ENCODE measurements at places on chromosomes 5 and 9.

DNA sequence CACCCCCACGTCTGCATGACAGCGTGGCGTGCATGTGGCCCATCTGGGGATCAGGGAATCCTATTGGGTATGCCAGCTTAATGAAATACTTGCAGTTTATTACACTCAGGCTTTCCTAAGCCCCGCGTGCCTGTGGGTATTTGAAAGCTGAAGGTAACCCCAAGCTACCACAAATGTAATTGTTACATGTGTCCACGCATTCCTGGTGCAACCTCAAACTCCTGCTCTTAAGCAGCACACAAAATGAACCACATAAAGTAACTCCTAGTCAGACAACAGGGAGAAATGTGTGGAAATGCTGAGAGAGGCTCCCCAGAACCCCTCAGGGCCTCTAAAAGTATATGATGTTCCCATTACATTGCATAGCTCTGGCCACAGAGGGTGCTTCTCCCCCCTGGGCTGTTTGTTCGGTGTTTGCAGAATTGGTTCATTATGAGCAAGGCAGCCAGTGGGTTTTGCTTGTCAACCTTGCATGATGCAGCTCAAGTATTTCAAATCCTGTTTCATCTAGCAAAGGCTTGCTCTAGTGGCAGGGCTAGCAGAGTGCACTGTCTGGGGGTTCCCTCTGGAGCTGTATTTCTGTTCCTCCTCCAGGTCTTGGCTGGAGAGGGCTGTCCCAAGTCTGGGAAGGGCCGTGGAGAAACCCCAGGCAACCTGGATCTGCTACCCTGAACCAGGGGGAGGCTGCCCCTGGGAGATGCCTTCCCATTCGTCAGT lies 1.8 kb upstream of the DCANP1 start:
- DNase-seq, result no peak

- DNase-seq, result no peak
These were observed 26.2 kb downstream of the TRIM32 start for GRCh38 chr9:116713271-116713670.

GRCh38 chr9:111854799-111855198 lies 41.8 kb upstream of the UGCG start:
- DNase-seq, result no peak

DNA sequence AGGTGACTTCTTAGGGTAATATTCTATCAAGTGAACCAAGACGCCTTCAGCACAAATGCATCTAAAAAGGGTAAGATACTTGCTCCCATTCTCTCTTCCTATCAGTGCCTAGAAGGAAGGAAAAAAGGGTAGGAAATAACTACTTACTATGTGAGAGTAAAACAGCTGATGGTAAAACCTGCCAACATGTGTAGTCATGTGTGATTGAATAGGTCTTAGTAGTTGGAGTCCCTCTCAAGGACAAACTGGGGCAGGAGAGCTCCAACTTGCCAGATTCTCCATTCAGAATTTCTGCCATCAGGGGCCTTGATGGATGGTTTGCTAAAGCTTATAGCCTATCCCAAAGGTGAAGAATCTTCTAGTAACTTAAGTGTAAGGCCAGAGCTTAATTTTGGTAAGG lies 5.2 kb downstream of the TSC1 start:
- DNase-seq, result no peak

GRCh38 chr5:1151316-1151715 lies 39.5 kb upstream of the SLC12A7 start:
- no peak for DNase-seq

DNA sequence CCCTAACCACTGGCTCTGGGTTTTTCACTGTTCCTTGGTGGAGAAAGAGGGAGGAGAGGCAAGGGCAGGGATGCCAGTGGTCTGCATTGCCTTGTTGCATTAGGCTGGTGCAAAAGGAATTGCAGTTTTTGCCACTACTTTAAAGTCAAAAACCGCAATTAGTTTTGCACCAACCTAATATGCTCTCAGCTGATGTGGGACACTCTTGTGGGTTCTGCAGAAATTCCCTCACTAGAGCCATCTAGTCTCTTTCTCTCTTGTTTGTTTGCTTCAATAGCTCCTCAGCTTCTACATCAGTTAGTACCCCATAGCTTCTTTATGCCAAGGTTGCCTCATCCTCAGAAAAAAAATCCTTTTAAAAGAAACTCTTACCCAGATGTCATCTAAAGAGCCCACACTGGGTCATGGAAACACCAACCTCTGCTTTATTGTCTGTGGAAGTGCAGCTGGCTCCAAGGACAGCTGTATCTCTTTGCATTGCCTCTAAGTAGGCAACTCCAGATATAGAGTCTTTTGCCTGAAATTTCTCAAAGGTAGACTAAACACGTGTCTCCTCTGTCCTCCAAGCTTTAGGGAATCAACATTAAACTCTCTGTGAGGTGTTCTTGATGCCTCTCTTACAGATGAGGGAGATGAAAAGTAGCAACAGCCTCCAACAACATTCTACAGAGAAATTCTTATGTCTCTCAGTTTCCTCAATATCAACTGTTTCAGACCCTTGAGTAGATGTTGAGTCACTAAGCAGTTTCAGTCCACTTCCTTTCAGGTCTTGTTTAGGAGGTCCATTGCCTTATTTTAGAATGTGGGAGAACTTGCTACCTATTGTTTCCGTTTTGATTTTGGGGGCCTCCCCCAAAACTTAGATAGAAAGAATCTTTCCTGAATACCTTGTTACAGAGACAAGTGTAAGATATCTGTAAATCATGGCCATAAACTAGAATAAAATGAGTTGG lies 84.9 kb upstream of the MEF2C start:
- DNase-seq, result no peak

GRCh38 chr9:34777666-34778065 lies 67.7 kb upstream of the CCL21 start:
- DNase-seq, result peak; percentile 3

GRCh38 chr5:159345336-159345735 lies 15.0 kb upstream of the IL12B start:
- DNase-seq, result no peak

DNA sequence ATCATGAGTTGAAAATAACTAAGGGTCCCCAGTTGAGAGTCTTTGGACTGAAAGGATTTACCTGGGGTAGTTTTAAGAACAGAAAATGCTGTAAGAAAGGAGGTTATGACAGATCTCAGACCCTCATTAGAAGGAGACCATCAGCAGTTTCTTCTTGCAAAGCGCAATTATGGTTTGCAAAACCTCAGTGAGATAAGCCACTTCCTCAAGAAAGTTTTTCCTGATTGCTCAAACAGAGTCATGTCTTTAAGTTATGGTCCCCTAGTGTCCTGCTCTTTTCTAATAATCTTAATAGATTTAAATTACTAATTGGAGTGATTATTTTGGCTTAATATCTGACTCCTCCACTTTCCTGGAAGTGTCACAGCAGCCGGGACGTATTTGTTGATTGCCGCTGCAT lies 293.2 kb upstream of the KLF4 start:
- no peak for DNase-seq

DNA sequence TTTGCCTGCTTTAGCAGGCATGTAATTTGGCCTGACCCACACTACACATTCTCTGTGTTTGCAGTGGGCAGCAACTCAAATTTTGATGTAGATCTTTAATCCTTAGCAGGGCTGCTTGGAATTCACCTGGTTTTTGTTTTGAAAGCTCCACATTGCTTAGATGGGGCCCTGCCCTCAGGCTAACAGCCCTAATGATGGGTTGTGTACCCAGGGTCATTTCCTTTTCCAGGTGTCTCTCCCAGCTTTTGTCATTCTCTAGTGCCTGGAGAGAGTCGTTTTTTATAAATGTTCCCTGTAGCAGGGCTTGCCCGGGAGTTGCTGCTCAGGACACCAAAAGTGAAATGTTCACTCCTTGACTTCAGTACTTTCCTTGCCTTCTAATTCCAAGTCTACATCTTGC lies 126.3 kb downstream of the TRIO start:
- DNase-seq, result no peak

GRCh38 chr9:21141427-21141882 lies at the start of gene IFNW1:
Gene IFNW1 (minus strand): TSS chr9:21141832. CDS start chr9:21141570, 262 bp downstream.
- DNase-seq, result no peak

GRCh38 chr5:169415371-169415770 lies 114.4 kb upstream of the SLIT3 start:
- DNase-seq, result no peak

DNA sequence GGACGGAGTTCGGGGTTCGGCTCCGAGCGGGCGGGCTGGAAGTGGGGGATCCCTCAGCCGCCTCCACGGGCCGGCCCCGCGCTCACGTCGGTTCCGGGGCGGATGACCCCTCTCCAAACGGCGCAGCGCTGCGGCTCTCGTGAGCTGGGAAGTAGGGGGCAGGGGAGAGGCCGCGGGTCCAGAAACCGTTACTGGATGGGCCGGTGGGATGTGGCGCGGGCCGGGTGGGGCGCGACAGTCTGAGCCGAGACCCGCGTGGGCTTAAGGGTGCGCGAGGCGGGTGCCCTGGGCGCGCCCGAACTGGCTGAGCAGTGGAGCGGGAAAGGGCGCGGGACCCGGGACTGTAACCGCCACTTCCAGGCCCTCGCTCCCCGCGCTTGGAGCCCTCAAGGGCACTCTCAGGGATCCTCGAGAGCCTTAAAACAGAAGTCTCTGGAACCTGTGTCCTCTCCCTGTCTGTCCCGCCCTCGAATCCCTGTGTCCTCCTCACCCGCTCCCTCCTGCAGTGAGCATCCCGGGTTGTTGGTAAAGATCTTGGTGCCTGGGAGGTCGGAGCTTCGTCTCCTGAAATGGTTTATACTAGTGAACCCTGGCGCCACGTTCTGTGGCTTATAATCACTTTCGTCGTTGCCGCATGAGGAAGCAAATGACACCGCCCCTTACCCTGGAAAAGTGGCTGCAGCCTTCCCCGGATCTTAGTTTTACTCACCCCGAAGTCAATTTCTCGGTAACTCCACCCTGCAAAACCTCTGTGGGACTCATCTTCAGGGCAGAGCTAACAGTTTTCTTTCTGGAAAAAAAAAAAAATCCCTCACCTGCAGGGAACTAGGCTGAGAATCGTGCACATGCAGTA lies 571 bp upstream of the MARCHF11 start:
- no peak for DNase-seq

GRCh38 chr9:125444166-125444565 lies 182.5 kb downstream of the GAPVD1 start:
- DNase-seq, result no peak

- no peak for DNase-seq
These were observed 250.4 kb upstream of the CHD1 start for GRCh38 chr5:99179206-99179605.

DNA sequence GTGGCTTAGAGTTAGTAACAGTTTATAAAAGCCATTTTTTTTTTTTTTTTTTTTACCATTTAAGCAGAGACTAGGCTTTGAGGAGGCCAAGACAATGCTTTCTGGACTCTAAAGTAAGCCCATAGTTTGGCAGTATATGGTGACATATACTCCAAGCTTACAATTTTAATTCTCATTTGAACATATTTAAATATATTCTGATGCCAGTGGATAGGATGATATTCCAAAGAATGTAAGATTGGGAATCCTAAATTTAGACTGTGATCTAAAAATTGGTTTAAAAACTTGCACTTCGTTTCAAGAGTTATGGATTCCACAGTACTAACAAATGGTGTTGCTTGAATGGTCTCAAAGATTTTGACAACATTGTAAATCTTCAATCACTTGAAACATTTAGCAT lies 112.1 kb downstream of the CWC27 start:
- DNase-seq, result no peak

Measured in substantia nigra (tissue), 51 donors.